ENCODE measurements at places on chromosomes 6 and 20.

- DNase-seq, result no peak
Observed at GRCh38 chr6:91812596-91813274, 1225.9 kb upstream of the MAP3K7 start.

GRCh38 chr6:110693296-110693695, 122.0 kb downstream of the CDK19 start:
- DNase-seq, result peak; percentile 12

GRCh38 chr20:15256676-15257568, 919.5 kb upstream of the FLRT3 start:
- no peak for DNase-seq

DNA sequence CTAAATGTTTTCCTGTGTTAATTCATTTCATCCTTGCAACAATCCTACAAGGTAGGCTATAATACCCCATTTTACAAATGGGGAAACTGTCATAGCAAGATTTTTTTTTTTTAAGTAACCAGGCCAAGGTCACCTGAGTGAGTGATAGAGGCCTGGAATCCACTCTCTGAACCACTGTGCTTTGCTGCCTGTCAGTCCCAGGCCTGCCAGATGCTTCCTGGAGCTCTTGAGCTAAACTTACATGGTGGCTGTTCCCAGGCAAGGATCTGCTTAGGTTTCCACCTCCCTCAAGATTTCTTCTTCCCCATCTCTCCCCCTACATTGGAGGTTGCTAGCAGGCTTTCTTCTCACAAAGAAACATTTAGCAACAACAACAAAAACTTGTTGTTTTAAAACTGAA, 32.7 kb upstream of the RNF8 start:
- DNase-seq, result no peak

DNA sequence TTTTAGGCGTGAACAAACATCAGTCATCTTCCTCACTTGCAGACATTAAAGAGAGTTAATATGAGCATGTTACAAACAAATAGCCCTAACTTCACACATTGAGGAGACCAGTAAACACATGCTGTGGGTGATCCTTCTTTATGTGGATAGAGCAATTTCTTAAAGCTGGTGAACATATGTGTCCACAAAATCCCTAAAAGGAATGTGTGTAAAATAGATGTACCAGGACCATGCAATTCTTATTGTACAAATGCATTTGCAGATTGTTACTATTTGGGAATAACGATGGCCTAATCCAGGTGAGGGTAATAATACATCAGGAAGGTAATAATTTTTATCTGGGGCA, 228.9 kb downstream of the ALDH8A1 start:
- DNase-seq, result no peak

- no peak for DNase-seq
Observed at GRCh38 chr6:16639684-16640480, 121.4 kb downstream of the ATXN1 start.

DNA sequence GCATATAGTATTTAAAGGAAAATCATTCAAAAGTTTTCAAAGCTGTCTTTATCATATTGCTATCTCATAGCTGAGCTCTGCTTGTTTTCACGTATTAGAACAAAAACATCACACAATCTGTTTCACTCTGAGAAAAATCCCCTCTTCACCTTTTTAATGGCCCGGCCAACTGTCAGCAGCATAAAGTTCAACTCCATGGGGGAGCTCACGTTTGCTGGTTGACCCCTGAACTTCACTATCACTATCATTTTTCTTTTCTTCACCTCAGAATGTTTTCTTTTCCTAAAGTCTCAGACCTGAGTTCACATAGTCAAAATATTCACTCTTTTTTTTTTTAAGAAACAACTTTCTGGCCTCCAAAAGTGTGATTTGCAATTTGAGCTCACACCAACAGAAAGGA, 374.4 kb upstream of the MARCKS start:
- DNase-seq, result no peak

GRCh38 chr6:40376113-40376650, 211.0 kb downstream of the LRFN2 start:
- DNase-seq, result no peak

GRCh38 chr20:53331151-53331973, 262.3 kb downstream of the ZNF217 start:
- DNase-seq, result peak; percentile 98

DNA sequence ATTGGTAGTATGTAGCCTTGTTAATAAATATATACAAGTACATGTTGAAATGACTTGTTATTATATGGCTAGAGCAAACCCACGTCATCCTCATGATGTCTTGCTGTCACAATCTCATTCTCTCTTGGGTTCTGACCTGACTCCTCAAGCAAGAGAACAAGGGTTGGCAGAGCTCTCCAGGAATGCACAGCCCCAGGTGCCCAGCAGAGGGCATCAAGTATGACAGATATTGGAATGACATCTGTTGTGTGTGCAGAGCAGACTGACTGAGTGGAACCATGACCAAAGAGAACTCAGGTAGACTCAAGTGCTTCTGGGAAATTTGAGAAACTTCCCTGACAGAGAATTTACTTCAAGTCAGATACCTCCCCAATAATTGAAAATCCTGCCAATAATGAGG, 90.6 kb downstream of the PAX1 start:
- no peak for DNase-seq

Measured in trophoblast cell (in vitro differentiated cells and primary cell).